ENCODE measurements at places on chromosomes 16 and 17.

DNA sequence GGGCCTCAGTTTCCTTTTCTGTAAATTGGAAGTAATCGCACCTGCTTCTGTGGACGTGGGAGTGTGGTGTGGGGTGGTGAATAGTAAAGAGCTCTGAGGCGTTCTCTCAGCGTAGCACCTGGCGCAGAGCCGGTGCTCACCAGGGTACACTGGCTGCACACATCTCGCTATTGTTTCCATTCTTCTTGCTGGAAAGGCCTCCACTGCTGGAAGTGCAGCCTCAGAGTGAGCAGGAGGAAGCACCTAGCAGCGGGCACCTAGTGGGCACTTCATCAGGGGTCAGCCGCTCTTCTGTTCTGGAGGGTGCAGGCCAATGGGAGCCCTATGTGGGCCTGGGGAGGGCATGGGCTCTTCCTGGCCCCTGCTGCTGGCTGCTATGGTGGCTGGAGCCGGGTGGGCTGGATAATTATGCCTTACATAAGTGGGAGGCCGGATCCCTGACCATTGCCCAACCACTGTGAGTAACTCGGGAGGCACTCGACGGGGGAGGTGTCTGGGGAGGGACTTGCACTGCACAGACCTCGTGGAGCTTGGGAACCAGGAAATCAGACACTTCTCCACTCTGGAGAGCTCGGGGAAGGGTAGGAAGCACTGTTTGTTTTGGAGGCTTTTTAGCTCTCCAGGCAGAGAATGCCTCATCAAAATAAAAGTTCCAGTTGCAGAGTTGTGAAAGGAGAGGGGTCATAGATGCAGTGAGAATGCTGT, 1.7 kb downstream of the MAP2K3 start:
- no peak for DNase-seq

- no peak for DNase-seq
Observed at GRCh38 chr17:49444384-49444783, 29.7 kb upstream of the PHB1 start.

- DNase-seq, result no peak
Observed at GRCh38 chr17:50475362-50475761, 3.3 kb upstream of the RSAD1 start.

DNA sequence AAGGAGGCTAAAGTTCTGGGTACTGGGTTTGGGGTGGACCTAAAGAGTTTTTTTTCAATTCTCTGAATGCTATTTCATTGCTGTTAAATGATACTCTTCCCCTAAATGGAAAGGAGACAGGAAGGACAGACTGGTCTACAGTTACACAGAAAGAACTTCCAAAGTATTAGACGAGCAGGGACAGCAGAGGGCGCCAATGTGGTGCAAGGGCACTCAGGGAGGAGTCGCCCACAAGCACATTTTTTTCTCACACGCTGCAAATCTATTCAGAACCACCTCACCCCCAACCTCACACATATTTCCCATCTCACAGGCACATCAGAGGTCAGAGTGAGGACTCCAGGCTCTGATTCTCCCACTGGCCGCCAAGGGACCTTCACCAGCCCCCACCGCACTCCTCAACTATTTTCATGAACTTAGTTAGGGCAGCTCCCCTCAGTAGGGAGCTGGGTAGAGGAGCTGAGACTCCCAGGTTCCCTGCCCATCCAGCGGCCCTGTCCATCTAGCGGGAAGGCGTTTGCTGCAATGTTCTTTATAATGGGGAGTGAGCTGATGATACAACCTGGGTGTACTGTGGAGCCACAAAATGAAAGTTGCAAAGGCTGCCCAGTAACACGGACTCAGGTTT, 6.8 kb upstream of the CA4 start:
- DNase-seq, result peak; percentile 51

DNA sequence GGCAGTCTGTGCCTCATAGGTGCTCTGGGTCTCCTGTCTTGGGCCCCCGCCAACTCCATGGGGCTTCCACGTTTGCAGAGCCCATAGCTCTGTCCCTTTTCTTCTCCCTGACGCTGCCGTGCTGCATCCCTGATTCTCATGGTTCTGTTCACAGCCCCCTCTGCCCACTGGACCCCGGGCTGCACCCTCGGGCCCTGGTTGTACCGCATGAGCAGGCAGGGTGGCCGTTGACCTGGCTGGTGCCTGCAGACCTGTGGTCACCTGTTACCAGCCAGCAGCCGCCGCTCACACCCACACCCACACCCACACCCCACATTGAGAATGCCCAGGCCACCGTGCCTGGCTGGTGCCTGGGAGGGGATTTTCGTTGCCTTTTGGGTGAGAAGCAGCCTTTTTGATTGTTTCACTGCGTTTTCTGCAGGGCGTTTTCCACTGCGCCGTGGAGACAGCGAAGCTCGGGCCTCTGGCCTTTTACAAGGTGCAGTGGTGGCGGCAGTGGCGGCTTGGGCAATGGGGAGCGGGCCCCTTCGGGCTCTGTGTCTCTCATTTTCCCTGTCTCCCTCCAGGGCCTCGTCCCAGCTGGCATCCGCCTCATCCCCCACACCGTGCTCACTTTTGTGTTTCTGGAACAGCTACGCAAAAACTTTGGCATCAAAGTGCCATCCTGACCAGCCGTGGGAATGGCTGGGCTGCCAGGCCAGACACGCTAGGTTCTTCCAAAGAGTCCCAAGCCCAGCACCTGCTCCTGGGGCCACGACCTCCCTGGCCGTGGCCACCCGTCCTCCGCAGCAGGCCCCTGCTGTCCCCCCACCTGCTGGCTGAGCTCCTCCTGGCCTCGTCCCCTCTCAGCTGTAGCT, 7.6 kb downstream of the SLC25A10 start:
- no peak for DNase-seq

GRCh38 chr16:69894676-69895075, 56.5 kb upstream of the CLEC18A start:
- no peak for DNase-seq

GRCh38 chr17:59093702-59094231, 12.9 kb downstream of the TRIM37 start:
- no peak for DNase-seq

GRCh38 chr17:4142107-4142900, 526 bp downstream of the ZZEF1 start:
- no peak for DNase-seq

GRCh38 chr17:21039839-21040575, 2.8 kb downstream of the USP22 start:
- DNase-seq, result no peak

DNA sequence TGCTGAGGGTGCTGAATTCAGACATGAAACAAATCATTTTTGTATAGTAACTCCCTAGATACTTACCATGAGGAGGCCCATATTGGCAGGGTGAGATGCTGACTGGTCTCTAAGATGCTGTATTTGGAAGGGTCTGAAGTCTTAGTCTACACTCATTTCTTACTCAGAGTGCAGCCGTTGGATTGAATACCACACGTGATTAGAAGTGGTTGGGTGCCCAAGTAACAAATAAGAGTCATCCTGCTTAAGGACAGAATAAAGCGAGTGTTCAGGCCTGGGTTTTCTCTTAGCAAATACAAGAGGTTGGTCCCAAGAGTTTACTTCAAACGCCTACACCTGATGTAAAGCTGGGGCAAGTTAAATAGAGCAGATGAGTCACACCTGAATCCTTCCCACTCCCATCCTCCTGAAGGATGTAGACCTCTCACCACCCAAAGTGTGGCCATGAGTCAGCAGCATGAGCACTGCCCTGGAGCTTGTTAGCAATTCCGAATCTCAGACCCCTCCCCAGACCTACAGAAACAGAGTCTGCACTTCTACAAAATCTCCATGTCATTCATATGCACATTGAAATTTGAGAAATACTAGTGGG, 284.6 kb upstream of the CDH5 start:
- DNase-seq, result no peak

- DNase-seq, result no peak
Observed at GRCh38 chr17:37134050-37134449, 185.3 kb downstream of the AATF start.

- DNase-seq, result no peak
Observed at GRCh38 chr16:56281249-56281805, 90.0 kb downstream of the GNAO1 start.

DNA sequence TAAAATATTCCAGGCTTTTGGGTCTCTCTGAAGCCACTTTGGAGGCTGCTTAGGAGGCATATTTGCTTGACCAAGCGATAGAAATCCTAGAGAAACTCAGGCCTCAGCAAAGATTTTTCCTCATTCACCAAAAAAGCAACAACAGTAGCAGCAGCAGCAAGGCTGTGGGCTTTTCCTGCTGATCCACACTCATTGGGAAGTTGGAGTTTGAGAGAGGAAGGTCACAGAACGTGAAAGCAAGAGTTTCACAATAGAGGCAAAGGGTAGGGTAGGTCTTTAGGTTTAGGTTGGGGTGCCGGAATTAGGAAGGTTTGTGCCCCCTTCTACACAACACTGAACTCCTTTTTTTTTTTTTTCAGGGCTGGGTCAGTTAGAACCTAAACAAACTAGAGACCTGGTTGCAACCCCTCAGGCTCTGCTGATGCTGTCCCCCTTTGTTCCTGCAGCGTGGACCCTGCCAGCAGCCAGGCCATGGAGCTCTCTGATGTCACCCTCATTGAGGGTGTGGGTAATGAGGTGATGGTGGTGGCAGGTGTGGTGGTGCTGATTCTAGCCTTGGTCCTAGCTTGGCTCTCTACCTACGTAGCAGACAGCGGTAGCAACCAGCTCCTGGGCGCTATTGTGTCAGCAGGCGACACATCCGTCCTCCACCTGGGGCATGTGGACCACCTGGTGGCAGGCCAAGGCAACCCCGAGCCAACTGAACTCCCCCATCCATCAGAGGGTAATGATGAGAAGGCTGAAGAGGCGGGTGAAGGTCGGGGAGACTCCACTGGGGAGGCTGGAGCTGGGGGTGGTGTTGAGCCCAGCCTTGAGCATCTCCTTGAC, 2.0 kb downstream of the TMUB2 start:
- DNase-seq, result no peak

- DNase-seq, result peak; percentile 17
Observed at GRCh38 chr16:22007509-22008214, at the start of gene MOSMO. TSS of gene MOSMO (plus strand) at chr16:22008111. CDS start at chr16:22008302, 191 bp downstream.

DNA sequence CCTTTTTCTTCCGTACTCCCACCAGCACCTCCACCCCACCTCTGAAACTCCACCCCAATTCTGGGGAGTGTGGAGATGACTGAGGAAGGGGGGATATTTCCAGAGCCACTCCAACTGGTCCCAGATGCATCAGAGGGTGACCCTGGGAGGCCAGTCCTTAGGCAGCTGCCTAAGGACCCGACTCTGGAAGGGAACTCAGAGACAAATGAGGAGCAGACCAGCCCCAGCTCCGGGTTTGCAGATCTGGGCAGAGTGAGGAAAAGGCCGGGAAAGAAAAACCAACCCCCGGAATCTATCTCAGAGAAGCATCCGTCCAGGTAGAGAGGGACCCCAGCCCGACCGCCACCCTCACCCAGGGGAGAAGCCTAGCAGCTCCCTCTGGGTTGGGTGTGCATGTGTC, 41.5 kb downstream of the SOCS3 start:
- DNase-seq, result no peak
